ENCODE measurements at places on chromosomes 7 and 10.
A peak's percentile ranks its signal among the peaks of the same experiment; 100 is the strongest.

- no peak for DNase-seq
Observed at GRCh38 chr7:87155788-87156187, 3.5 kb downstream of the DMTF1 start.

DNA sequence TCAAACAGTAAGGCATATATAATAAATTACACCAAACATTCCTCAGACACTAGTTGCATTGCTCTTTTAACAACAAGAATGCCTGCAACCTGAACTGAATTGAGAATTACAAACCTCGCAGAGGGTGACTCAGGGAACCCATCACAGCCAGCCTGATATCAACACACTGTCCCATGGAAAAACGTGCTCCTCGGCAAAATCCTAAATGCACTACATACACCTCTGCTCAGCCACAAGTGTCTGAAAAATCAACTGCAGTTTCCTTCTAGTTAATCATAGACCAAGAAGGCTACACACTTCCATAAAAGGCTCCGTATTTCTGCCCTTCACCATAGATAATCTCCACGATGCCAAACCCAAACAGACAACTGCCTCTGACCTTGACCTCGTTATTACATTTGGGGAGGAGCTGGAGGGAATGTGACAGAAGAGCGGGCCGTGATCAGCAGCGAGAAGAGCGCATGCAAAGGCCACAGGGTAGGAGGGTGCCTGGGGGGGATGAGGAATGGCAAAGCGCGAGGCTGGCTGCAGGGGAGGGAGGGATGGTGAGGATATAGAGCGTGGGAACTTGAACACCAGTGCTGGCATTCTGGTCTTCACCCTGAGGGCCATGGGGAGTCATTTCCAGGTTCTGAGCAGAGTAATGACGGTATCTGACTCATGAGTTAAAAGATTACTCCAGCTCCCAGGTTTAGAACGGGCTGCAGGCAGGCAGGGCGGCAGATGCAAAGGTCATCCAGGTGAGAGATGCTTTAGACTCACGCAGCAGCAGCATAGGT lies 201.9 kb upstream of the FRMD4A start:
- no peak for DNase-seq

GRCh38 chr7:75885036-75885435 lies 6.2 kb downstream of the RHBDD2 start:
- no peak for DNase-seq

DNA sequence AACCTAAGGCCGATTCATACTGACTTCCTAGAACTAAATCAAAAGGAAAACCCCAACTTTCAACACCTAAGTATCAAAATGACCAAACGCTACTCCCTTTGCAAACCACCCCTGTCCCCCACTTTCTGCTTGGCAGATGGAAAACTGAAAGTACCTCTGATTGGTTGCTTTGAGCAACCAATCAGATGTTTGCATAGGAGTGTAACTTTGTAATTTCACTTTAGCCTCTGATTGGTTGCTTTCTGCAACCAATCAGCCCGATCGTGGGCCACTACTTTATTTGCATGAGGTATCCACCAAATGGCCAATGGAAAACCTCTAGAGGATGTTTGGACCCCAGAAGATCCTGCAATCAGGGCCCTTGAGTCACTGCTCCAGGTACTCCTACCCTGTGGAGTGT lies 12.3 kb upstream of the SNX10 start:
- DNase-seq: peak; percentile 13
